ENCODE measurements at places on chromosomes 11 and 22.

DNA sequence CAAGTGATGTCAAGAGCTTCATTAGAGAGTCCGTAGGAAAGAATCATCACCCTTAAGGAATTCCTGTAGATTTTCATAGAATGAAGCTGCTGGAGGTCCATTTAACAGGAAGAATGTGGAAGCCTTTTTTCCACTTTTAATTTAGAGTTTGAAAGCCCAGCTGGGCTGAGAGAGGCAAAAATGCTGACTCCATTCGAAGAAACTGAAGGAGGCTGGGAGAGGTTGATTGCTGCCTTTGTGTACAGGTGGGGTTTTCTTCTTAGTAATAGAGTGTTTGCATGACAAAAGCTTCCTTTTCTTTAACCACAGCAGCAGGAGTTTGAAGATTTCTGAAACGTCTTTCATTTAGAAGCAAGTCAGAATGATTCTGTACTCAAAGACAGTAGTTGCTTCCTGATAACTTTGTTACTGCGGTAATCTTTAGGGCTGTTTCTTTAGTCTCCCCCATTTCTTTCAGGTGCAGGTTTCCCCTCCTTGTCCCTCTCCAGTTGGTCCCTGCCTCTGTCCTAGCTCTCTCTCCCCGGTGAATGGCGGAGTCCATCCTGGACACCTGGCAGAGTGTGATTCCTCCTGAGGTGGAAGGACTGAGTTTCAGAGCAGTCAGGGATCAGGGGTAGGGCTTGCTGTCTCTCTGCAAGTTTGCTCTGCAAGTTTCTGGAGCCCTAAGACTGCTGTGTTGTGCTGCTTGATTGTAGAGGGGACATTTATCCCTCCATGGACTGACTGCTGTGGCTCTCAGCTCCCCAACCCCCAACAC is 166.2 kb downstream of the LDLRAD3 start:
- DNase-seq: peak; percentile 32

- no peak for DNase-seq
Observed at GRCh38 chr22:22605074-22605404, 39.4 kb upstream of the GGTLC2 start.

- no peak for DNase-seq
Observed at GRCh38 chr11:33773404-33773986, 825 bp downstream of the FBXO3 start.

- no peak for DNase-seq
Observed at GRCh38 chr11:4713241-4713640, 8.7 kb downstream of the MMP26 start.

- no peak for DNase-seq
Observed at GRCh38 chr11:33542921-33543320, 157.7 kb downstream of the C11orf91 start.

DNA sequence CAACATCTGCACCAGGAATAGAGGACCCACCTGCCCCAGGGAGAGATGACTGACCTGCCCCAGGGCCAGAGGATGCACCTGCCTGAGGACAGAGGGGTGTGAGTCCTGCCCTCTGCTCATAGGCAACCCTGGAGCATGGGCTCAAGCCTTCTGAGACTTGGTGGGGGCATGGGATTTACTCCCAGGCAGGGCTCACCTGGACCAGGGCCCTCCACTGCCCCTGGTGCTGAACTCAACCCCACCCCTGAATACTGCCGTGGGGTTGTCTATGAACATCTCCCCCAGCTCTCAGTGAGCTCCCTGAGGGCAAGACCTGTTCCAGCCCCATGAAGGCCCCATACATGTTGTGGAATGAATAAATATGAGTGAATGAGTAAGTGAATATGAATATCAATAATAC is 33.8 kb upstream of the MUC5AC start:
- no peak for DNase-seq

GRCh38 chr11:120352405-120352804 is 16.2 kb downstream of the ARHGEF12 start:
- no peak for DNase-seq

- DNase-seq: no peak
Observed at GRCh38 chr11:123377355-123377754, 52.7 kb upstream of the GRAMD1B start.

DNA sequence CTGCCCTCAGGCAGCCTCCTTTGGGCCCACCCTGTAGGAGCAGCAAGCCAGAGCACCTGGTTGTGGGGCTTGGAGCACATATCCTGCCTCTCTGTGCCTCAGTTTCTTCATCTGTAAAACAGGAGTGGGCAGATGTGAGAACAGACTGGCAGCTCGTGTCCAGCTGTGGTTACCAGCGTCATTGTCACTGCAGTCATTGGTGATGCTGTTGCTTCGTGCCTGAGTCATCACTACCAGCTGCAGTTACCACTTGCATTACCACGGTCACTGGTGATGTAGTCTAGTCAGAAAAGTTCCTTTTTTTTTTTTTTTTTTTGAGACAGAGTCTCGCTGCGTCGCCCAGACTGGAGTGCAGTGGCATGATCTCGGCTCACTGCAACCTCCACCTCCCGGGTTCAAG is 20.4 kb downstream of the RSPH14 start:
- DNase-seq: no peak

- no peak for DNase-seq
Observed at GRCh38 chr11:116467823-116468222, 305.0 kb downstream of the BUD13 start.

GRCh38 chr11:2261436-2262230 is 8.8 kb downstream of the ASCL2 start:
- no peak for DNase-seq

- DNase-seq: no peak
Observed at GRCh38 chr11:57318178-57318577, 6.6 kb downstream of the TNKS1BP1 start.

GRCh38 chr11:59400461-59401261 is 25.6 kb downstream of the OR5A2 start:
- DNase-seq: no peak

DNA sequence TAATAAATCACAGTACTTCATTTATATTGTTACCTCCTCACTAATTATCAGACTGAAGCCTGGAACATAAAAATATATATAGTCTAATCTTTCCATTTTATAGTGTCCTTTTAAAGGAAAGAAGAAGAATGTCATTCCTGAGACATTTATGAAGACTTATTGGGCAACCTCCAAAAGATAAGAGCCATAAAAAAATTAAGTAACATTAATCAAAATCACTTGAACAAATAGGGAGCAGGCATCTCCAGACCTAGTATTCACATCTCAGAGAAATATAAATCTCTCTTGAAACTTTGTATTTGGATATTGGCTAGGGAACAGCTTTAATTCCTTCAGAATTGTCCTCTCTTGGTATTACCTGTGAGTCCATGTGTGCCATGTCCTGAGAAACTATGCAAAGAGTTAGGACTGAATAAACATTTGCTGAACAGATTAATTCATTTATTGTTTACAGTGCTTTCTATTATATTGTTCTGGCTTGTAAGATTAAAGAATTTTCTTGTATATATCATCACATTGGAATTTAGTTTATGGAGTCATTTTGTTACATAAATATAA is 530.5 kb upstream of the LRRC4C start:
- no peak for DNase-seq

DNA sequence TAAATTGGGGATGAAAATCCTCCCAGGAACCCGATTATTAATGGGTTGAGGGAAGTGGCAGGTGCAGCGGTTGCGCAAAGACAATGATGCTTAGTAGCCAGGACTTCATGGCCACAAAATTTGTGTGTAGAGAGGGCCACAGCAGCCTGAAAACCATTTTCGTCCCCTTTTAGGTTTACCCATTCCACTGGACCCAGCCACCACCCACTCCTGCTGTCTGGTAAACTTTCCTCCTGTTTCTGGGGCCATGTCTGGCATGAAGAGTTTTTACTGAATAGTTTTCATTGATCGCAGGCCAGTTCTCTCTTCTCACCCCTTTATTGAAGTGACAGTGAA is 69.5 kb upstream of the SYT13 start:
- DNase-seq: no peak

DNA sequence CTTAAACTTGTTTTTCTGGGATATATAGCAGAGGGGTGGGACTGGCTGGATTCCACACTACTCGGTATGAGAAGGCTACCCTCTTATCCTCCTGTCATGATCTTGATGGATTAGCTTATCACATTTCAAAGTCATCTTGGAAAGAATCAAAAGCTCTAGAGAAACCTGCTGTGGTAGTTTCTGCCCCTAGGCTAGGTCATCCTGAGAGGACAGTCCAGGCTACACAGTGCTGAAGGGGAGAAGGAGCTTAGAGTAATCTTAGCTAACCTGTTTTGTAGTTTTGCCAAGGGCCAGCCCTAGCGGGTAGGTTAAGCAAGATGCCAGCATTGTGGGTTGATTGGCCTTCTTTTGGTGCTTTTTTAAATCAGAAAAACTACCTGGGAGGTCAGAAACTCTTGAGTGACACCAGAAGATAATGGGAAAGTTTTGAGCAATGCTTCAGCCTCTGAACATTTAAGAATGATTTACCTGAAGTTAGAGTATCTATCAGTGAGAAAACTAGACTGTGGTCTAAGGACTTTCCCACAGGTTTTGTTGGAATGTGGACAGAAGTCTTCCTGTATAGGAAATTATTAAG is 21.3 kb downstream of the PIWIL4 start:
- no peak for DNase-seq

GRCh38 chr11:103681855-103682254 is 354.6 kb upstream of the DDI1 start:
- DNase-seq: no peak

- no peak for DNase-seq
Observed at GRCh38 chr11:123122852-123123251, 60.9 kb upstream of the HSPA8 start.

- no peak for DNase-seq
Observed at GRCh38 chr22:16651217-16651616, 58.6 kb upstream of the CCT8L2 start.

DNA sequence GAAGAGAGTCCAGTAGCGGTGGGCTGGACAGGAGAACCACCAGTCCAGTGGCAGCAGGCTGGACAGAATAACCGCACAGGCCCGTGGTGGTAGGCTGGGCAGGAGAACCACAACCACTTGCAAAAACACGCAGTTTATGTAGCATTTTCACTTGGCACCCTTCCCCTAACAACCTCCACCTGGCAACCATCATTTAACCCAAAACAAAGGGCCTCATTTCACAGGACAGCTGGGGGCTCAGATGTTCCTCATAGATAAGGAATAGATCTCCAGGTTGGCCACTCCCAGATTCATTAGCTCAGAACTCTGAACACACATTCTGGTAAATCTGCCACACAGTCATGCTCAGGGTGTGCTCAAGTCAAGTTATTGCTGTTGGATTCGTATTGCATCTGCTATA is 41.2 kb downstream of the SYTL2 start:
- DNase-seq: no peak

- DNase-seq: no peak
Observed at GRCh38 chr22:35392357-35392756, 7.6 kb upstream of the MCM5 start.

All from astrocyte of the cerebellum (primary cell).